ENCODE measurements at places on chromosomes 5 and 9.

DNA sequence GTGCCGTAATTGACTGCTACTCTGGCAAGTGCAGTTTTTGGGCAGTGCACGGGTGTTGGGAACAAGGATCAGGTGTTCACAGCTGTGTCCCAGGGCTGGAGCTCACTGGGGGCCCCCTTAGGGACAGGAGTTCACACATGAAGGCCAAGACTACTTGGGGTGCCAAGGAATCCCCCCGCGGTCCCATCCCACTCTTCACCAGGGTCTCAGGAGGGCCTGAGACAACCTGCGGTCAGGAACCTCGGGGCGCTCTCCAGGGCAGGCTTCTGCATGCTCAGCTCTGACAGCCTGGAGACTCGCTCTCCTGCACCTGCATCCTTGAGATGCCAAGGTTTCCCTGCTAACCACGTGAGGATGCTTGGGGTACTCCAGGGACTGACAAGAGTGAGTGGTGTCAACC, 2.3 kb upstream of the MAN1B1 start:
- no peak for DNase-seq

- no peak for DNase-seq
Measured at GRCh38 chr5:61806491-61807020, 474.5 kb downstream of the ZSWIM6 start.

DNA sequence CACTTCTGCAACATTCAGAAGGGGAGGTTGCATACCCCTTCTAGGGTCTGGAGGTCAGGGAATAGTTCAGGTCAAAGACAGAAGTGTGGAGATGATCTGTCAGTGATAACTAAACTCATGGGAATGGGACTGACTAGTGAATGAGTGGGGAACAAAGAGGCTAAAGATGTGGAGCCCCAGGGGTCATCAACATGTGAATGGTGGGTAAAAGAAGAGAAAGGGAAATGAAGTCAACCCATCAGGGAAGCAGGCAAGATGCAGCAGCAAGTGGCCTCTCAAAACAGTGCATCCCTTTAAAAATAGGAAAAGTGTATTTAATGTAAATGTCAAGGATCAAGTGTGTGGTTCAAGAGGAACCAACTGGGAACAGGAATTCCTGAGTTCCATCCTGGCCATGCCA, 69.9 kb downstream of the PLPPR1 start:
- no peak for DNase-seq

GRCh38 chr9:135667463-135668001, 4.4 kb downstream of the LCN9 start:
- DNase-seq, result no peak

DNA sequence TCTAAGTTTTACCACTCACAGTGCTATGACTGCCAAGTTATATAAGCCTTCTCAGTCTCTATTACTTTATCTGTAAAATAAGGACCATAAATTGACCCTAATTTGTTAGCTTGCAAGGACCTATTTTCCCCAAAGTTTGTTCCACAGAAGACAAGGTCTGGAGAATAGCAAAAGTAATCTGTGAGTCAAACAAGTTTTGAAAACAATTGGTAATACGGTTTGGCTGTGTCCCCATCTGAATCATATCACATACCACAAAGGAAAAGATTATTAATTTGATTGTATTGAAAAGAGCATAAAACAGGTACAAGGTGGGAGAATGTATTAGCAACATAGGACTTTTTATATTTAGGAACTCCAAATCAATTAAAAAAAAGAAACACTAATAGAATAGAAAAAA, 124.0 kb upstream of the TARS1 start:
- DNase-seq, result no peak

DNA sequence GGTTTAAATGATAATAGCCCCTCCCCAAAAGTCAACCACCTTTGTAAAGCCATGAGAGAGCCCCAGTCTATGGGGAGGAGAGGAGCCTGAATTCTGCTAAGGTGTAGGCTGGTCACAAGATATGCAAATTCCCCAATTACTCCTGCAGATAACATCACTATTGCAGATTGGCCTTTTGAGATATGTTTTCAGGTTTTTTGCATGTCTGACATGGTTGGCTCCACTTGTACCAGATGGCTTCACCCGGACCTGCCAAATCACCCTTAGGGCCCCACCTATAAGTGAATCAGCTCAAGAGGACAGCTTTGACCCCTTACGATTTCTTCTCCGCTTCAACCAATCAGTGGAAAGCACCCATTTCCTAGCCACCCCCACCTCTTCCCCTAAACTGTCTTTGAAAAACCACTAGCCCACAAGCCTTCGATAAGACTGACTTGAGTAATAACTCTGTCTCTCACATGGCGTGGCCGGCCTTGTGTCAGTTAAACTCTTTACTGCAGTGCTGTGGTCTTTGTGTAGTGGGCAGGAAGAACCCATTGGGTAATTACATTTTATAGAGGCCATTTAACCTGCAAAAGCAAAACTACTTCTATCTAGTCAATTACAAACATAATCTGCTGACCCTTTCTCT, 69.7 kb downstream of the PRLR start:
- no peak for DNase-seq

- no peak for DNase-seq
Measured at GRCh38 chr9:70462300-70462699, 47.8 kb upstream of the KLF9 start.

DNA sequence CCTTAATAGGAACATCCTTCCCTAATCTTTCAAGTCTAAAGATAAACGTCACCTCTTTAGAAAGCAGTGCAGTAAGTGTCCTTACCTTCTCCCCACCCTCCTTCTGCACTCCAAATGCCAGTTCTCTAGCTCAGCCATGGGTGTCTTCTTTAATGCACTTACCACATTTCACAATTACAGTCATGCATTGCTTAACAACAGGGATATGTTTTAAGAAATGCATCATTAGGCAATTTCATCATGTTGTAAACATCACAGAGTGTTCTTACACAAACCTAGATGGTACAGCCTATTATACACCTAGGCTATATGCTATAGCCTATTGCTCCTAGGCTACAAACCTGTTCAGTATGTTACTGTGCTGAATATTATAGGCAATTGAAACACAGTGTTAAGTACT, 91.2 kb downstream of the RFX3 start:
- no peak for DNase-seq

DNA sequence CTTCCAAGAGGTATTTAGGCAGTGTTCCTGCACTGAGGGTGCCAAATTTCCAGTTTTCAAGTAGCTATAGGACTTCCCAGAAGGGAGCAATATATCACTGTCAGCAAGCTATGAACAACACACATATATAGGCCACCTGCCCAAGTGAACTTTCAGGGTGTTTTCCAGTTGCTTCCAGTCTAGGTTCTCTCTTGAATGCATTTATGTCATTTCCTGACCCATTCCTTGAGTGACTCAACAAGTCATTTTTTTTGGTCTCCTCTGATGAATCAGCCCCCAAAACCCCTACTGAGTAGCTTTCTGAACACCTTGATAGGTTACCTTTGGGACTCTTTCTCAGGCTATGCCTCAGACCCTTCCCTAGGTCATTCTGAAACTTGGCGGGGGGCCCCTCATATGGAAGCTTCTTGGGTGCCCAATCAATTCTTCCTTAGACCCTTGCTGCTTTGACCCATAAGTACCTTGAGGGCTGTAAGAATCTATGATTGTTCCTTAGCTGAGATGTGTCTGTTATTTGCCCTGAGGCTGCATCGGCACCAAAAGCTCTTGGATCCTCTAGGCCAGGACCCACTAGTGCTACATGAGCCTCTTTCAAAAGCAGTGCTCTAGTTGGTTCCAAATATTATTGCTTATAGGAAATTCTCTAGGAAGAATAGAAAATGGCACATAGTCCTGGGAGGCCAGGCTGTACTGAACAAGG, 12.4 kb downstream of the DNAJB5 start:
- no peak for DNase-seq

DNA sequence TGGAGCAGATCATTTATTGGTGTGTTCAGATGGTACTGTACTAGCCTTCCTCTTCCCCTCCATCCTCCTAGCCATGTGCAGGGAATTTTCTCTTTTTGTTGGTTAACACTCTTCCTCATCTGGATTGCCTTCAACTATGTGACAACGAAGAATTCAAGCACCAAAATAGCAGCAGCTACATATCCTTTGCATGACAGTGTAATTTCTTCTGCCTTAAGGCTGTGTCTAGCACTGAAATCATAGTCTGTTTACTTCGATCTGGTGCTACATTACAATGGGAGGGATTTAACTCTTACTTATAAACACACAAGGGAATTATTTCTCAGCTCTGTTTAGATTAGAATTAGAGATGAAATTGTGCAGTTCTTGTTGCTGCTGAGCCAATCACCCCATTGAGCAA, 260.4 kb downstream of the ARL15 start:
- DNase-seq, result no peak

- DNase-seq, result no peak
Measured at GRCh38 chr5:108747774-108748400, at the start of gene FER. Gene FER, plus strand, starts transcription at chr5:108747897. Its CDS starts 50,286 bp downstream, at chr5:108798183.

GRCh38 chr9:8400378-8400777, 600.8 kb upstream of the DMAC1 start:
- DNase-seq, result no peak

DNA sequence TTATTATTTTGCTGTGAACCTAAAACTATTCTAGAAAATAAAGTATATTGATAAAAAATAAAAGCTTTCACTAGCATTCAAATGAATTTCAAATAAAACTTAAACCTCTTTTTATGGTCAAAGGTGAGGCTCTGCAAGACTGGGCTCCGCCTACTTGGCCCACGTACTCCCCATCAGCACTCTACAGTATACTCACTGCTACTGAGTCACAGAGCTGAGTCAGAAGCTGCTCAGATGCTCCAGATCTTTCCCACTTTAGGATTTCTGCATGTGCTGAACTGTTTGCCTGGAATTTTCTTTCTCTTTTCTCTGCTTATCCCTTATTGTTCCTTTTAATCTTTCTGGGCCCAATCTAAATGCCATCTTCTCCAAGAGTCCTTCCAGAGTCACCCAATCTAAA, 331.9 kb upstream of the CCNG1 start:
- DNase-seq, result no peak

DNA sequence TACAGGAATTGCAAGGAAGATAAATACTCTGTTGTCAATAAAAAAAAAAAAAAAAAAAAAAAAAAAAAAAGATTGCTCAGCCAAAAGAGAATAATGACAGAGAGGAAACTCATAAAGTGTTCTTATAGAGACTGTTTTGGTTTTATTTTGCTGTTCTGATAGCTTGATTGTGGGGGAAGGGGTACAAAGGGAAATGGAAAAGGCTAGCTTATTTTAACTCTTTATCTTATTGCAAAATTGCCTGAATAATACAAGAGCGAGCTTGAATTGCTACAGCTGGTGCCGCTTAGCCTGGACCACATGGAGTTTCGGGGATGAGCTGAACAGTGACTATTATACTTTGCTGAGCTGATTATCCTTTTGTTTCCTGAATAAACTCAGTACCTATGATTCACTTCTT, 31.0 kb upstream of the SHISAL2B start:
- DNase-seq, result no peak

DNA sequence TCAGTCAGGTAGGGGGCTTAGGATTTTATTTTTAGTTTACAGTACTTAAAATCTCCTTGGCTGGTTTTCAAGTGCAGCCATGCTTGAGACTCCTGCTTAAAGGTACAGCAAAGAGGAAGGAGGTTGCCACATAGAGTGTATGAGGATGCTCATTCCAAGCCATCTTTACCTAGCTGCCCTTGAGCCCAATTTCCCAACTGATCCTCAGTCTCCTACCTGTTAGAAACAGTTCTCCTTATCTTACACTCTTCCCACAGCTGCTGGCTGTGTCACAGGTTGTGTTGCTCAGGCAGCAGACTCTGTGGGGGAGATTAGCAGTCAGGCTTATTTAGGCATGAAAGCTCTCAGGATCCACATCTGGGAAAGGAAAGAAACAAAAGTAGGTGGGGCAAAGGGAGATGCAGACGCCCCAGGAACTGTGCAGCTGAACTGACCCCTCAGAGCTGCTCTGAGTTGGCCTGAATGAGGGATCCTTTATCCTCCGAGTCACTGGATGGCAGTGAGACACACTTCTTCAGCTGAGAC, 95.1 kb downstream of the NMUR2 start:
- no peak for DNase-seq

DNA sequence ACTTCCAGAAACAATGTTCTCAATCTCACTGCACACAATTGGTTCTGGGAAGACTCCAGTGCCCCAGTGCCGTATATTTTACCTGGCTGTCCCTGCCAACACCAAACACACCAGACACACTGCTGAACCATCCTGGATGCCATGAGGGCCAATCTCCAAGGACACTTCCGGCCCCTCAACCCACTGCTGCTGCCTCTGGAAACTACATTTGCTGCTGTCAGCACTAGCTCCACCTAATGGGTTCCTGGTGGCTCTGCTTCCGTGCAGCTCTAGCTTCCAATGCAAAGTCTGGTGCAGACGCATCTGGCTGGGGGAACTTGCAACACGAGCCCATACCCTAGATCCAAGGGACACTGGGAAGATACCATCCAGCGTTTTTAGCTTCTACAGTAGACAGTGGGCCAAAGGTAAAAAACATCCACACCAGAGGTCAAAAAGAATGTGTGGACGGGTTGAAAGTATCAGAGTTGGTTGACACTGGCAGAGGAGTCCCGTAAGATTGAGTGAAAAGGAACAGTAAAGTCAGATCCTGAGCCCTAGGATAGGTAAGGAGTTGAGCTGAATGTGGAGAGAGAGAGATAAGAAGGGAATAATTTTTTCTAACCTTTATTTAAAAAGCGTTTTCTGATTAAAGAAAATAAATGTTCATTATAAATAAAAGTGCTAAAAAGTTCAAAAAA, 99.7 kb upstream of the KIF2A start:
- no peak for DNase-seq

DNA sequence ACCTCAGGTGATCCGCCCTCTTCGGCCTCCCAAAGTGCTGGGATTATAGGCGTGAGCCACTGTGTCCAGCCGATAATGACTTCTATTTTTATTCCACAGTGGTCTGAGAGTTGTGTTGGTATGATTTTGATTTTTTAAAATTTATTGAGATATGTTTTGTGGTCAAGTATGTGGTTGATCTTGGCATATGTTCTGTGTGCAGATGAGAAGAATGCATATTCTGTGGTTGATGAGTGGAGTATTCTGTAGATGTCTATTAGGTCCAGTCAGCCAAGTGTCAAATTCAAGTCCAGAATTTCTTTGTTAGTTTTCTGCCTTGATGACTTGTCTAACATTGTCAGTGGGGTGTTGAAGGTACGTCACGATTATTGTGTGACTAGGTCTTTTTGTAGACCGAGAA, 338.2 kb upstream of the TARS1 start:
- DNase-seq, result no peak

- no peak for DNase-seq
Measured at GRCh38 chr5:3531320-3531986, 64.2 kb upstream of the IRX1 start.

DNA sequence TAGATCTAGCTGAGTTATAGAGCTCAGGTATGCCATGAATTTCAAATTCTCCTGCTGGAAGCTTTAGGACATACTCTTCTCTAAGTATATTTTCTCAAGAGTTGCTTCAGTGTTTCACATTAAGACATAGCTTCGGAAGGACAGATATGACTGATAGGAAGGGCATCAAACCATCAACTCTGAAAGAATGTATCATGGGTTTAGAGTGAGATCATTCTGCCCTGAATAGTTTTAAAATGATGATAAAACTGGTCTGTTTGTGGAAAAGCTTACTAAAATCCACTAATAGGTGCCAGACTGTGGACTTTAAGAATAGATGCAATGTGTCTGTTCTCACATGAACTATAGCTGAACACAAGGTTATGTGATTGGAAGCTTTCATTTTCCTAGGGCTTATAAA, 8.4 kb downstream of the SPEF2 start:
- DNase-seq, result no peak
